ENCODE measurements at places on chromosomes 12 and 14.

DNA sequence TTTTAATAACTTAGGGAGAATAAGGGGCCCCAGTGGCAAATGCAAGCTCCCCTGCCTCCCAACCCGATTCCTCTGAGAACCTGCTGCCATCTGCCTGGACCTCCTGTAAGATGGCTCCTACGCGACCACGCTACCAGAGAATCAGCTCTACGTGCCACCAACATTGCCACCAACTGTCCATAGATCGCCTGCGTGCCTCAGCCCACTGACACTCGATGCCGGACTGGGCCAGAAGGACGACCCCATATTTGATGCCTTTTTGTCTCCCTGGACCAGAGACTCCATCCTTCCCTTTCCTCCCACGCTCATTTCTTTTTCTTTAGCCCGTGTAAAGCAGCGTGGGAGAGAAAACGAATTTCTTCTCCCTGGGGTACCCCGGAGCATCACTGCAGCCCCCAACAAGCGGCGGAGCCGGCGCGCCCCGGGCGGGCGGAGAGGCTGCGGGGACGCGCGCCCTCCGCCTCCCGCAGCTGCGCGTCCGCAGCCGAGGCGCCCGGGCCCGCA lies 565 bp upstream of the KLHL42 start:
- DNase-seq: no peak

GRCh38 chr12:29731591-29731990 lies 52.2 kb downstream of the TMTC1 start:
- DNase-seq: no peak

DNA sequence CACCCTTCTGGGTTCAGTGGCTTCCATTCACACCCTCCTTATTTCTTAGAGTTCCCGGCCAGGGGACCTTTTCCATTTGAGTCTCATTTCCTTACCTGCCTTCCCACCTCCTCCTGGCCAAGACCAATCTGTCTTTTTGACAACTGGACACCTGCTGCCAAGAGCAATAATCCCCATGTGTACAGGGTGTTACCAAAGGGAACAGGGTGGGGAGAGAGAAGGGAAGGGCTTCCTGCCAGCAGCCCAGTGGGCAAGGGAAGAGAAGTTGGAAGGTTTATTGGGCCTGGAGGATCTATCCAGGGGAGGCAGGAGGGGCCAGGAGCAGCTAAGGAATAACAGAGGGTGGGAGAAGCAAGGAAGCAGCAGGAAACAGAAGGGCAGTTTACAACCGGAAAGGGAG lies 346.2 kb downstream of the C12orf75 start:
- no peak for DNase-seq

DNA sequence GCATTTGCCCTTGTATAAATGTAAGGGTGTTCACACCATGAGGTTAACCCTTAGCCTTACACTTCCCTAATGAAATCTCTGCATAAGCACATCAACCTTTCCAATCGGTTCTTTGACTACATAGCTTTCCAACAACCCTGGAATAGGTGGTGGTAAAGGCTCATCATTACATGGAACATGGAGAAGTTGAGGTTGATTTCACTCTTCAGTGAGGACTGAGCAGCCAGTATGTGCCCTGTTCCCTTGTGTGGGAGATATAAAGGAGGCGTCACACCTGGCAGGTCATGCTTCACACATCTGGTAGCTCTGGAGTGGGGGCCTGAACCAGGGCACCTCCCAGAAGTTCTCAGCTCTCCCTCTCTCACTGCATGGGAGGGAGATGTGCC lies 21.7 kb upstream of the JPH4 start:
- no peak for DNase-seq

- DNase-seq: no peak
Observed at GRCh38 chr12:106980944-106981343, 6.0 kb downstream of the MTERF2 start.

GRCh38 chr14:21882226-21882625 lies 208.6 kb upstream of the OR4E1 start:
- DNase-seq: no peak

DNA sequence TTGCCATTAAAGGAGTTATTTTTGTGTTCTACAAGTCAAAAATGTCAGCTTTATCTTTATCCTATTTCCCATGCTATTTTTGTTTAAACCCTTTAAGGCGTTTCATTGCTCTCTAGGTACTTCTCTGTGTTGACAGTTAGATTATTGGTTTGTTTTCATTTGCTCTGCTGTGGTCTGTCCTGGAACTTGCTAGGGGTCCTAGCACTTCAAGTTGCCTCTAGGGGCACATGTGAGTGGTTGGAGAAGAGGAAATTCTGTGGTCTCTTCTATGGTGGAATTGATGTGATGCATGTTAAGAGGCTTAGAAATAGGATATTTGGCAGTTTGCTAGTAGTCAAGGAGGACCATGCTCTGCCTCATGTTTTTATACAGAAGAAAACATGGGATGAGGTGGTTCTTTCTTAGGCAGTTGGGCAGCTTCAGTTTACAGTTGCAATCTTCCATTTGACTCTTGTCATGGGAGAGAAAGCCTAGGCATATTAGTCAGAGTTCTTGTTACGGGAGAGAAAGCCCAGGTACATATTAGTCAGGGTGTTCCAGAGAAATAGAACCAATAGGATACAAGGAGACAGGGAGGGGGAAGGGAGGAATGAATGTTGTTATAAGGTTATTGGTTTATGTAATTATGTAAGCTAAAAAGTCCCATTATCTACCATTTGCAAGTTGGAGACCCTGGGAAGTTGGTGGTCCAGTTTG lies 14.4 kb downstream of the TTLL5 start:
- DNase-seq: no peak

GRCh38 chr14:76963372-76963771 lies 65.1 kb downstream of the IRF2BPL start:
- no peak for DNase-seq

GRCh38 chr12:28063355-28063880 lies 90.9 kb upstream of the PTHLH start:
- DNase-seq: no peak

All from T-cell (primary cell).